ENCODE measurements at places on chromosomes 13 and 19.
A peak's percentile ranks its signal among the peaks of the same experiment; 100 is the strongest.

- peak; percentile 72 for DNase-seq
Measured at GRCh38 chr13:51444922-51445321, 7.9 kb downstream of the INTS6 start.

- DNase-seq = peak; percentile 71
Measured at GRCh38 chr13:110756219-110756631, 42.7 kb downstream of the ING1 start.

- DNase-seq = peak; percentile 70
Measured at GRCh38 chr19:33302175-33302973, at the start of gene CEBPA. TSS of gene CEBPA (minus strand) at chr19:33302534. CDS start at chr19:33302414, 120 bp downstream.

- peak; percentile 45 for DNase-seq
Measured at GRCh38 chr13:80303225-80303811, 37.6 kb downstream of the SPRY2 start.

GRCh38 chr13:23966691-23967615, 69.7 kb upstream of the C1QTNF9B start:
- no peak for DNase-seq

GRCh38 chr13:40458720-40458990, 207.8 kb downstream of the FOXO1 start:
- DNase-seq = no peak

DNA sequence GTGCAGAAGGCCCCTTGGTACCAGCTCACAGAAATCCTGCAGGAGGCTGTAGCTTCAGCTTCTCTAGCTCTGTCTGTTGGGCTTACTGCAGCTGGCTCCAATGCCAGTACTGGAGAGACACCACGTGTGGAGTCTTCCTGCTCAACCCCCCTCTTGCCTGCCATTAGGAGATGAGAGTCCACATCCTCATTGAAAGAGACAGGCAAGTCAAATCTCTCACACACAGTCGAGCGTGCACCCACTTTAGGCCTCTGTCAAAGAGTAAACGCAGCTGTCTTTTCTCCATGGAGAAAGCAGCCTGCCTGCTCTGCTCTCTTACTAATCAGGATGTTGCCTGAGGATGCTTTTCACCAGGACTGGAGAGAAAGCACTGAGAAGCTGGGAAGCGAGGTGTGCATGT, 523.0 kb upstream of the NBEA start:
- DNase-seq = no peak

DNA sequence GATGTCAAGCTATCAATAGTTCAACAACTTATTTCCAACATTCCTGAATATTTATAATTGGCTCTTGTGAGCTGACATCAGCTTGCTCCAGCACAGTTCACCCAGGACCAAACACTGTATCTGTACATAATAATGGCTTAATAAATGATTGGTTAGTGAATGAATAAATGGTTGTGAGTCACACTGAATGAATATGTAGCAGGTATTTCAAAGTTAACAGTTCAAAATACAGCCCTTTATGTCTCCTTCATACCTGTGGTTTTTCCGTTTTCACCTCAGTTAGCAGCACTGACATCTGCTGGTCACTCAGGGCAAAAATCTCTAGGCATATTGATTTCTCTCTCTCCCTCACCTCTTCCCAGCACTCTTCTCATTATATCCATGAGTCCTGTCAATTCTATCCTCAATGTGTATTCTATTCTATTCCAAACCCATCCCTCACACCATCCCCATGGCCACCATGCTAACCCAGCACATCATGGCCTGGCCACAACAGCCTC, 76.3 kb downstream of the PEG3 start:
- no peak for DNase-seq

DNA sequence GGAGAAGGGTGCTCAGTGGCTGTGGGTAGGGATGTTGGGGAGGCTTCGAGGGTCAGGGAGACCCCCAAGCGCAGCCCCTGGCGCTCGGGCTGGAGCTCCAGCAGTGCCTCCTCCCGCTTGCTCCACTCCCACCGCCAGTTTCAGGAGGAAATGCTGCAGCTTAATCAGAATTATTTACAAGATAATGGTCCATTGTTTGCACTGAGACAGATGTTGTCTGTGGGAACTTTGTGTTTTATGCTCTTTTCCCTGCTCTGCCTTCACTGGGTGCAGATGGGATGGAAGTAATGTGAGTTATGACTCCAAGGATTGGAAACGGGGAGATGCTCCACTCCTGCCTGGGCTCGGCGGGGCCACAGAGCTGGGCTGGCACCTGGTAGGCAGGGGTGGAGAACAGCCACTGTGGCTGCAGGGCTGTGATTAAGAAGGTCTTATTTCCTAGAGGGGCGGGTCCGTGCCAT, 192.4 kb downstream of the ZNF536 start:
- no peak for DNase-seq

GRCh38 chr13:77492982-77493381, 42.5 kb upstream of the SCEL start:
- DNase-seq = peak; percentile 51

GRCh38 chr19:703651-704446, 4.9 kb upstream of the PALM start:
- peak; percentile 14 for DNase-seq

DNA sequence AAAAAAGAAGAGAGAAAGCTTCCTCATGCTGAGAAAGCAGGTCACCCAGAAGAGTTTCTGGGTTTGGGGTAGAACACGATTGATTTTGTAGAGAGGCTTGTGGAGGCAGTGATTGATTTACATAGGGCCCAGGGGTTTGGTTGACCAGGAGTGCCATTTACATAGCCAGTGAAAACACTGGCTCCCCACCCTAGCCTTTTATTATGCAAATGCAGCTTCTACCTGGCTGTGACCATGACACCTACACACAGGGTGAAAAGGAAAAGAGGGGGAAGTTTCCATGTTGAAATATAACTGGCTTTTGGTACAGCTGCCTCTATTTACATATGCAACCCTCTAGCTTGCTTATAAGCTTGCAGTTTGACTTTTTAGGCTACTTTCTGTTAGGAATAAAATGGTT, 62.0 kb downstream of the ZNF100 start:
- DNase-seq = no peak

DNA sequence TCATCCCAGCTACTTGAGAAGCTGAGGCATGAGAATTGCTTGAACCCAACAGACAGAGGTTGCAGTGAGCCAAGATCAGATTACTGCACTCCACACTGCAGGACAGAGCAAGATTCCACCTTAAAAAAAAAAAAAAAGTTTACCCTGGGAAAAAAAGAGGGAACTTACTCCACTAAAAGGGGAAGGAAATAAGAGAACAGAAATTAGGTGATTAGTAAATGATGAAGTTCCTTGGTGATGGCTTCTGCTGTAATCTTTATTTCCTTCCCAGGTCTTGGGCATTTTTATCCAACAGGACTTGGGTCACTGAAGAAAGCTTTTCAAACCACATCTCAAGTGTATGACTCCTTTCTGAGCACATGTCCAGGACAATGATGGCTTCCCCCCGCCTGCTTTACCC, 9.3 kb downstream of the ZNF780A start:
- no peak for DNase-seq

DNA sequence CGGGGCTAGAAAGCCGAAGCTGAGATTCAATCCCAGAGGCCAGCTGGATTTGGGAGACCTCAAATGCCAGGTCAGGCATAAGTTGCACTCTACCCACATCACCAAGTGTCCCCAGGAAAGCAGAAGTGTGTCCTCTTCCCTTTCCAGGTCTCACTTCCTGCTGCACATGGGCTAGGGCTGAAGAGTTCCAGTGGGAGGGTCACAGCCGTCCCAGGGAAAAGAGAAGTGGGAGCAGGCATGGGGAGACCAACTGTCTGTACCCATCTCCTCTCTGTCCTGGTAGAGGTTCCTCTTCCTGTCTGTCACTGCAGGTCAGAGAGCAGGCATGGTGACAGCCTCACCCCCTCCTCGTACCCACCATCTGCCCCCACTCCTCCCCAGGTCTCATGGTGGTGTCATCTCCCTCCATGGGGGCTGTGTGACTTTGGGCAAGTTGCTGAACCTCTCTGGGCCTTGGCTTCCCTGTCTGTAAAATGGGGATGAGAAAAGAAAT, 14.8 kb downstream of the AXL start:
- DNase-seq = no peak

GRCh38 chr19:6813659-6814058, 41.2 kb downstream of the VAV1 start:
- DNase-seq = no peak

DNA sequence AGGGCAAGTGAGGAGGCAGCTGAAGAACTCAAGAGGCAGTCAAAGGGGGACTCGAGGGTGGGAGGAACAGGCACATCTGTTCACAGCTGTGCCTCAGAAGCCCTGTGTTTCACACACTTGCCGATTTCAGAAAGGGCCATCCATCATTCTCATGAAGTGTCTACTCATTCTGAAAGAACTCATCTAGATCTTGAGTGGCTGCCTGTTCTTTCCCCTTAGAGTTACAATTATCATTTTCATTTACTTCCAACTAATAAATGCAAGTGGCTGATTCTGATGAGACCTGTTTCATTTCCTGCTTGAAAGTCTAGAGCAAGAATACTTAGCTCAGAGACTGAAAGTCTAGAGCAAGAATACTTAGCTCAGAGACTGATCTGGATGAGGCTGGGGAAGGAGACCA, 1145.1 kb downstream of the UQCRFS1 start:
- no peak for DNase-seq

DNA sequence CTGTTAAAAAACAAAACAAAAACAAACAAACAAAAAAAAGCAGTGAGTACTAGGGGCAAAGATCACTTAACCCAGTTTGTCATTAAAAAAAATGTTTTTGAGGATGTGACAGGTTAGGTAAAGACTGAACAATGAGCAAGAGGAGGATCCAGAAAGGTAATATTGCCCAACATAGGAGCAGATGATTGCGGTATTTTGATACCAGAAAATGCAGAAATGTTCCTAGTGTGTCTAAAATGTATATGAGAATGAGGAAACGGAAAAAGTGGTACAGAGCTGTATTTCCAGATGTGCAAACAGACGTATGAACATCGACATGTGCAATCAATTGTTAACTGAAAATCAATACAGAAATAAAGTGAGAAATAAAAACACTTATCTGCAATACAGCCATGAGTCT, 4.9 kb upstream of the LILRA4 start:
- no peak for DNase-seq

- DNase-seq = no peak
Measured at GRCh38 chr19:50501568-50502475, 9.2 kb downstream of the JOSD2 start.

DNA sequence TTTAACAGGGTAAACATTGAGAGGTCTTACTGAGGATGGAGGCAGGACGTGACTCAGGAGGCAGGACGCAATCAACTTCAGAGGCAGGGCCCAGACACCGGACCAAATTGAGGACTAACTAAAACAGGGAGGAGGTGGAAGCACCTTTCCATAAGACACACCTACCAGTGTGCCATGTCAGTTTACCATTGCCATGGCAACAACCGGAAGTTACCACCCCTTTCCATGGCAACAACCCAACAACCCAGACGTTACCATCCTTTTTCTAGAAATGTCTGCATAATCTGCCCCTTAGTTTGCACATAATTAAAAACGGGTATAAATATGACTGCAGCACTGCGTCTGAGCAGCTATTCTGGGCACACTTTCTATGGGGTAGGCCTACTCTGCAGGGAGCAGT, 53.5 kb upstream of the SOX21 start:
- DNase-seq = no peak

DNA sequence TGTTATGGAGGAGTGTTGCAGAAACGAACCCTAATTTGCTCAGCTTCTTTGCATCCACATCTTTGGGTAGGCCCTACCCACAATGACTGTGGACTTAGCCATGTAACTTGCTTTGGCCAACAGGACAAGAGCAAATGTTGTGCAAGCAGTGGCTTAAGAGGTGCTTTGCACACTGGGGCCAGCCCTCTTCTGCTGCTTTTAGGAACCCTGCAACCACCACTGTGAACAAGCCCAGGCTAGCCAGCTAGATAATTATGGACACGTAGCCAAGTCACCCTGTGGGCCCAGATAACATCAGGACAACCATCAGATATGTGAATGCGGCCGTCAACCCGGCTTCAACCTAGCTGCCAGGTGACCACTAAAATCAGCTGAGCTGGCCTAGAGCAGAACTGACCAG, 17.1 kb downstream of the C19orf47 start:
- DNase-seq = no peak

DNA sequence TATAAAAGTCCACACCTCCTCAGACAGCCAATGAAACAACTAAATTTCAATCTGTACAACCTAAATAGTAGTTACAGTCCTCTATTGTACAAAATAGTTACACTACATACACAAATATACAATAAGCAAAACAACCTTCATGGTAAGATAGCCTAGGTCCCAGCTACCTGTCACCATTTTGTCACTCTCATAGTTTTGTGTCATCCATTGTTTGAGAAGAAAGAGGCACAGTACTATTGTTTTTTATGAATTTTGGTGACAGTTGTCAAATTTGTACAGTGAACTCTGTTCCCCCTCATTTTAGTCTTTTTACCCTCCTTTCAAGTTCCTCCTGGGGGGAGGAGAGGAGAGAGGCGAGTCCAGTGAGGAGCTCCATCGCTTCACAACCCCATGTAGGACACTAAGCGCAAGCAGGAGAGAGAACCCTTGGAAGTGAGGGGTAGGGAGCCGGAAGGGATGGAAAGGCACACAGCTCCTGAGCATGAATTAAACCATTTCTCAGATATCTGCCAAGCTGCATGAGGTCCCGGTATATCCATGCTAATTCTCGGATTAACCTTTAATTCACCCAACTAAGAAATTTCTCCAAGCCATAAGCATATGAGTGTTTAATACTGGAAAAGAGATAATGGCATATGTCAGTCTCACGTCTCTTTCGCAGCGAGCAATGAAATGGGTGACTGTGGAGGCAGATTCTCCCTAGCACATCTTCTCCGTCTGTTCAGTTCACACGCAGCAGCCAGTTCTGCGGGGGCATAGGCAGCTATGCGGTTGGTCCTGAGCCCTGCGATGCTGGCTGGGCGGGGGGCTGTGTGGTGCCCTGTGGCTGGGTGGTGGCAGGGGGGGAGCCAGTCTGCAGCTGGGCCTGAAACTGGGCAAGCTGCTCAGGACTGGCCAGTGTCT, 60.5 kb downstream of the SERP2 start:
- DNase-seq = no peak

- DNase-seq = no peak
Measured at GRCh38 chr19:41861116-41861768, 1.2 kb downstream of the RPS19 start.

DNA sequence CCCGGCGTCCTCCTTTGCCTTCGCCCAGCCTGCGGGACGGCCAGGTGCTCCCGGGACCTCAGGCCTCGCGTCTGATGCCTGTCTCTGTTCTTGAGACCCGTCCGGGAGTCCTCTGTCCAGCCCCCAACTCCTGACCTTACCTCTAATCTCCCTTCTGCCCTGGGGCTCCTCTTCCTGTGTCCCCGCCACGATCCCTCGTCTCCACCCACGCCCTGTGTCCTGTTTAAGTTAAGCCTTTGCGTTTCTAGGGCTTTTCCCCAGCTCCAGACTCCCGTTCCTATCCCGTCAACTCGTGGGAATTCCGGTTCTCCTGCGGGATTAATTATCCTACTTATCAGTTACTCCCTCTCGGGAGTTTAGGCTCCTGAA, 686 bp downstream of the LENG8 start:
- DNase-seq = peak; percentile 31

All from fibroblast of mammary gland (primary cell).